ENCODE measurements at places on chromosomes 7 and 10.
A peak's percentile ranks its signal among the peaks of the same experiment; 100 is the strongest.

DNA sequence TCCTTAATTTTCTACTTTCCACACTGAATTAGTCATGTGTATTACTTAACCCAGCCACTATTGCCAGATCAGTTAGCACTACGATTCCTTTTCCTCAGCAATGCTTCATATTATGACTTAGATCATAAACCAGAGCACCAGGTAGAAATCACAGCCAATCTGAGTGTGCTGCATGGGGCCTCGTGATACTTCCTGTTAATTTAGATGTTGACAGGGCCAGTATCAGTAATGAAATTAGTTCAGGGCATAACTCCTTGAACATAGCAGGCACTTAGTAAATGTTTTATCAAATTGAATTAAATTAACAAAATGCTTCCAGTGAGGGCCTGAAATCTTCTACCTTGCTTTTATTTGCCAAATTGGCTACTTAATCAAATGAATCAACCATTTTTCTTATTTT lies 169.3 kb upstream of the LRGUK start:
- no peak for DNase-seq

GRCh38 chr7:101586906-101587677 lies 42.0 kb downstream of the MYL10 start:
- DNase-seq, result no peak

- DNase-seq, result peak; percentile 83
These were observed 37.7 kb upstream of the IKZF1 start for GRCh38 chr7:50266635-50267386.

DNA sequence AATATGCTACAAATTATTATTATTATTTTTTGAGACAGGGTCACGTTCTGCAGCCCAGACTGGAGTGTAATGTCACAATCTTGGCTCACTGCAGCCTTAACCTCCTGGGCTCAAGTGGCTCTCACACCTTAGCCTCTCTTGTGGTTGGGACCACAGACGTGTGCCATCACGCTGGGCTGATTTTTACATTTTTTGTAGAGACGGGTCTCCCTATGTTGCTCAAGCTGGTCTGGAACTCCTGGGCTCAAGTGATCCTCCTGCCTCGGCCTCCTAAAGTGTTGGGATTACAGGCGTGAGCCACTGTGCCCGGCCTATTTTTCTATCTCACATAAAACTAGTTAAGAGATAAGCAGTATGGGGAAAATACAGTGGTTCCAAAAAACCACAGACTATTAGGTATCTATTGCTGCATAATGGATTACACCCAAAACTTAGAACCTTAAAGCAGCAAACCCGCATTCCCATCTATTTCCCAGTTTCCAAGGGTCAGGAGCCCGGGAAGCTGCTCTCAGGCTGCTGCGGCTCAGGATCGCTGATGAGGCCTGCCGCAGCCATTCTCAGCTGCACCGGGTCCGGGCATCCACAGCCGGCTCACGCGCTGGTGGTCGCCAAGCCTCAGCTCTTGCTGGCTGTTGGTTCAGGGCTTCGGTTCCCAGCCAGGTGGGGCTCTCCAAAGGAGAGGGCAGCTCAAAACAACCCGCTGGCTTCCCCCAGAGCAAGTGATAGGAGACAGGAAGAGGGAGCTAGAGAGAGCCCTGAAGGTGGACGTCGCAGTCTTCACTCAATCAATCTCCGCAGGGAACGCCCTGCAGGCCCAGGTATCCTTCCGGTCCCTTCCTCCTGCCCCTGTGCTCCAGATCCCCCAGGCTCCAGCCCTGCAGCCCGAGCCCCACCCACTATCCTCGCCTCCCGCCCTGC lies 128.2 kb downstream of the UBE2H start:
- peak; percentile 16 for DNase-seq

GRCh38 chr10:14276210-14276609 lies 54.5 kb downstream of the FRMD4A start:
- no peak for DNase-seq

- no peak for DNase-seq
These were observed 305.6 kb upstream of the FZD1 start for GRCh38 chr7:90958647-90959046.

DNA sequence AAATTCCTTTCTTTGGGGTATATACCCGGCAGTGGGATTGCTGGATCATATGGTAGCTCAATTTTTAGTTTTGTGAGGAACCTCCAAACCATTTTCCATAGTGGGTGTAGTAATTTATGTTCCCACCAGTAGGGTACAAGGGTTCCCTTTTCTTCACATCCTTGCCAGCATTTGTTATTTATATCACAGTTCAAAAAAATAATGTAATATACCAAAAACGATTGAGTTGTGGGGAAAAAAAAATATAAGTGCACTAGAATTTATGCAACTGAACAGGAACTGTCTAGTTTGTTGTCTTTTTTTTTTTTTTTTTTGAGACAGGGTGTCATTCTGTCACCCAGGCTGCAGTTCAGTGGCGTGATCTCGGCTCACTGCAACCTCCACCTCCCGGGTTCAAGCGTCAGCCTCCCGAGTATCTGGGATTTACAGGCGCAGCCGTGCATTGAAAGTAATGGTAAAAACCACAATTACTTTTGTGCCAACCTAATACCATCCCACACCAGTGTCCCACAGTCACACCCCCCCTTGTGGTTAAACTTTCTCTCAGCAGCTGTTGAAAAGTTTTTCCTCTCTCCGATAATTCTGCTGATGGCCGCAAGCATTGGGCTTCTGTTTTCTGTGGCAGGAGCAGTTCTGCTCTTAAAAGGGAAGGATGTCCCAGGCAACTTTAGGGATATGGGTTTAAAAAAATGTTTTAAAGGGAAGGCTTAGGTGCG lies 6.8 kb upstream of the LAT2 start:
- no peak for DNase-seq

- DNase-seq, result peak; percentile 8
These were observed 38.5 kb upstream of the LRRC17 start for GRCh38 chr7:102874166-102874829.

DNA sequence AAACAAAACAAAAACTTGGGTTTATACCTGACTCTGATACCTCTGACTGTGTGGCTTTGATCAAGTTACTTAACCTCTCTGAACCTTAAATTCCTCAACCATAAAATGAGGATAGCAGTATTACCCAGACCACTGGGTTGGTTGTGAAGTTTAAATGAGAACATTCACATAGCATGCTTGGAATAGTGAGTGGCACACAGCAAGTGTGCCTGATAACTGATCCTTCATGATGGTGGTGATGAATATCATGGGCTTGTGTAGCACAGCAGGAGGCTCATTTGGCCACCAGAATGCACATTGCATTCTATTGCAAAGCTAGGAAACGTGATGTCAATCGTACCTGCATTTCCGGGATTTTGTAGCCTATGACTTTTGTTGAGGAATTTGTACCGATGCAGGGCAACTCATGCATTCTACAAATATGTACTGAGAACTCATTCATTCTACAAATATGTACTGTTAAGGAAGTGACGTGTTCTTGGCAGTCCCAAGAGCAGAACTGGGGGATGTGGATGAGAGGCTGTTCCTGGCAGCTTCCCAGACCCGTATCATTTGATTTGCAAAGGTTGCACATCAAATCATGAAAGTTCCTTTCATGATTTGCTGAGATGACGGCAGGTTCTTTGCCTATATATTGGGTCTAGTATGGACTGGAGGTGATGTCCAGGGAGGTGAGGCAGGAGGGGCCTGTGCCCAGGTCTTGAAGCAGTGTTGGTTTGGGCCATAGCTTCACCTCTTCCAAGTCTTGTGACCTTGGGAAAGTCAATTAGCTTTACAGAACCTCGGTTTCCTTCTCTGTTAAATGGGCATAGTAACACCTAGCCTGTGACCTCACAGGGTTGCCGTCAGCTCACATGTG lies 94.6 kb upstream of the SMNDC1 start:
- no peak for DNase-seq

- no peak for DNase-seq
These were observed 39.1 kb downstream of the LRRTM3 start for GRCh38 chr10:66964946-66965345.

GRCh38 chr10:18449611-18450026 lies 201.8 kb downstream of the NSUN6 start:
- DNase-seq, result no peak

DNA sequence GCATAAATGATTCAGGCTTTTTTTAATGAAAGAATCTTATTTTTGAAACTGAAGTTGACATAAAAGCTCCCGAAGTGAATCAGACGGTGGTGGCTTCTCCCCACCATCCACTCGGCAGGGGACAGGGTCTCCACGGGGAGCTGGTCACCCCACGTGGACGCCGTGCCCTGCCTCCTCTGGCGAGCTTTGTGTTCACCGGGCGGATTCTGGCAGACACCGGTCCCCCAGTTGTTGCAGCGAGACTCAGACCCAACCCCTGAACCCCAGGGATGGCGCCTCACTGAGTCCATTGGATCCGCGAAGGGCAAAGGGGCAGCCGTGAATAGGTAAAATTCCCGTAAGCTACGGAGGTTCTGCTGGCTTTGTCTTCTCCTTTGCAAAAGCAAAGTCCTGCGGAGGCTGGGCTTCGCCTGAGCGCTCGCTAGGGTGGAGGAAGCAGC lies 38.4 kb downstream of the PTPRN2 start:
- no peak for DNase-seq

DNA sequence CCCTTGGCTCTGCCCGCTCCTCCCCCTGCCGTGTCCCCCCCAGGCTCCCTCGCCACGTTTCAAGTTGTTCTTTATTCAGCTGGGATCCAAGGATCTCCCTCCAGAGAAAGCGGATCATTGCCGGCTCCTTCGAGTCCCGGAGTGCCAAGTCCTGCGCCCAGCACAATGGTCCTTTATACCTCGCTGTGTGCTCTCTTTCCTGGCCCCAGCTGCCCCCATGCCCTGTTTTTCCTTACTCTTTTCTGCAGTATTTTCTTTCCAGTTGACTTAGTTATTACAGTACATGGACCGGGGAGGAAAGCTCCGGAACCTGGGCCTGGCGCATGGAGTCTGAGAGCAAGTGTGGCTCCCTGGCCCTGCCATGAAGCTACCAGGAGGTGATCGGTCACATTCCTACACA lies 88.1 kb upstream of the KMT2C start:
- no peak for DNase-seq
